Dermis microvascular lymphatic vessel endothelial cell (primary cell): ENCODE measurements at places on chromosomes 2 and 18. TPM values are rescaled to one million over a fixed set of nuclear protein-coding genes. Genes with fewer than 3 reads are reported as not detected.

SPATA3 gene
- not detected in 2 replicates for total RNA-seq

DPP10 gene
- total RNA-seq, result not detected in 2 replicates

MROH2A gene
- not detected in 2 replicates for total RNA-seq

G6PC2 gene
- total RNA-seq, result not detected in 2 replicates

TEKT4 gene
- not detected in 2 replicates for total RNA-seq

MARCO gene
- total RNA-seq, result not detected in 2 replicates
